ENCODE measurements at places on chromosomes 3 and 15.

DNA sequence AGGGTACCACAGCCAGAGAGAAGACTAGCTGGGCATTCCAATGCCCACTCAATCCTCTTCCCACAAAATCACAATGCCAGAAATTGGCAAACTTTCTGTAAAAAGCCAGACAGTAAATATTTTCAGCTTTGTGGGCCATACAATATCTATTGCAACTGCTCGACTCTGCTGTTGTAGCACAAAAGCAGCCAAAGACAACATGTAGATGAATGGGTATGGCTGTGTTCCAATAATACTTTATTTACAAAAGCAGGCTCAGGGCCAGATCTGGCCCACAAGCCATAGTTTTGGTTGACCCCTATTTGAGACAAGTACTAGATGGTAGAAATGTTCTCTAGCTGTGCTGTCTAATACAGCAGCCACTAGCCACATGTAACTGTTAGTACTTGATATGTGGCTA, 330.9 kb downstream of the ERC2 start:
- DNase-seq, result no peak

GRCh38 chr3:139836698-139837464, 98.1 kb upstream of the CLSTN2 start:
- DNase-seq, result no peak

GRCh38 chr3:9916346-9916733, 558 bp upstream of the IL17RC start:
- DNase-seq, result no peak

GRCh38 chr15:62211348-62211747, 46.3 kb upstream of the C2CD4B start:
- no peak for DNase-seq

- DNase-seq, result no peak
These were observed 40.0 kb upstream of the SAMMSON start for GRCh38 chr3:69959581-69959980.

- DNase-seq, result no peak
These were observed 332.9 kb upstream of the RASGRP1 start for GRCh38 chr15:38897551-38897950.

DNA sequence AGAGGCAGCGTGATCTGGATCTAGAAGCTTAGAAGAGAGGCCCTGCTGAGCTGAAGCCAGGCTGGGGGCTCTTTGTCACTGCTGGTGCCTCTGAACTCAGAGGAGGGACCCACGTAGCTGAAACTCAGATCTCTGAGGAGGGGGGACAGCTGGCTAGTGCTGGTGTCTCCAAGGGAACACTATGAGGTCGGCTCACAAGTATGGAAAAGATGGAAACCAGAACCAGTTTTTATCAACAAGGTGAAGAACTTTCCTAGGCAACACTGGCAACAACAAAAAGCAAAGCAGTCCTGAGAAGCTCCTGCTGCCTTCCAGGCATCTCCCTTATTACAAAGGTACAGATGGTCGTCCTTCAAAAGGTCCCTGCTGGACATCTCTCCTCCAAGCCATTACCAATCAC, 27.0 kb upstream of the FSTL1 start:
- DNase-seq, result no peak

DNA sequence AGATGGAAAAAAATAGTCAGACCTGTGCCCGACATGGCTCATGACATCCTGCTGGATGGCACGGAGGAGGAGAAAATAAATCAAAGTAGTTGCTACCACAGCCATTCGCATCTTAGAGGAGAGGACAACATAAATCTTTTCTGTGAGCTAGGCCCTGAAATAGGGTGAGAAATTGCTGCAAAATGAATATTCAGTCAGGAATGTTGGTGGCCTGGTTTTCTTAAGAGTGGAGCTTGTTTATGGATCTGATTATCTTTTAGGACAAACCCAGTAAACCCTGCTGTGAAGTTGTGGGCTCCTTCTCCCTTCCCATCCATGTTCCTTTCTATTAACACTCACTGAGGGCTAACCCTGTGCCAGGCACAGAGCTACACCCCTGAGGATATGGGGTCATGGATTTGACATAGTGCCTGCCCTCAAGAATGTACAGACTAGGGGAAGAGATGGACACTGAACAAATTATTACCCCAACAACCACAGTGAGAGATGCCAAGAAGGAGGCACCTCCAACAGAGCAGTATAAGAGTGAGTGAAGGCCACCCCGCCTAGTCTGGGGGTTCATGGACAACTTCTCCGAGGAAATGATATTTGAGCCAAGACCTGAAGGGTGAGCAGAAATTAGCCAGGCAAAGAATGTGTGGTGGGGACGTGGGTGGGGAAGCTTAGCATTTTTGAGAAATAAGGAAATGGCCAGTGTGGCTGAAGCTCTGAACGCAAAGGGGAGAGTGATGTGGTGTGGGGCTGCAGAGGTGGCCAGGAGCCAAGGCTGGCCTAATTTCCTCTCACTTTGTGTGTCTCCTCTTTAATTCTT, 68.9 kb upstream of the ARL8B start:
- DNase-seq, result no peak

- DNase-seq, result no peak
These were observed 27.7 kb downstream of the PLD1 start for GRCh38 chr3:171782617-171783016.

DNA sequence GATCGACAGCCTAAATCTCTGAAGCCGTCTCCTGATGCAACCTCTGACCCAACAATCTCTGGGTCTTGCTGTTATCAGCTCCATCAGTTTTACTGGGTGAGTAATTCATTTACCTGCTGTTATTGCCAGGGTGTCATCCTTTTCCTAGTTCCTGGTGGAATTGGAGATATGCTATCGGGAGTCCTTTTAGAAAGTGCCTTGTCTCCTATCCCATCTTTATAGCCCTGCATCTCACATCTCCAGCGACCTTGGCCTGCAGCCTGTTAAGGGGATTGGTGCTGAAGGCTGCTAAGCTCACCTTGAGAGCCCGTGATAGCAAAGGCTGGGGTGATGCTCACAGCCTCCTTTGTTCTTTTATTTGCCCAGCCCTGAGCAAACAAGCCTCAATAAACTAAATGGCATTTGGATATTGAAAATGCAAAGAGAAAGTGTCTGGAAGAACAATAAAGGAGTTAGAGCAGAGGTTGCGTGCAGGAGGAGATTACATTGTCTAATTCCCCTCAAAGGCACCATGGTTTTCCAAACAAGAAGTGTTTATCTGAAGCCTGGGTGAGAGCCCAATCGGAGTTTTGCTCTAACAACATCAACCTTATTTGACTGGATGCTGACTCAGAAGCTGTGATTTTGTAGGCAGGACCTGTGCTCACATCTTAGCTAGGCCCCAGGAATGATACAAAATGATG, 101.8 kb downstream of the RPLP1 start:
- no peak for DNase-seq

All from esophagus squamous epithelium (tissue), 5 donors.